SK-MEL-5 (cell line): ENCODE measurements at places on chromosomes 3 and 15. TPM values are rescaled to one million over a fixed set of nuclear protein-coding genes. Genes with fewer than 3 reads are reported as not detected.

DNA sequence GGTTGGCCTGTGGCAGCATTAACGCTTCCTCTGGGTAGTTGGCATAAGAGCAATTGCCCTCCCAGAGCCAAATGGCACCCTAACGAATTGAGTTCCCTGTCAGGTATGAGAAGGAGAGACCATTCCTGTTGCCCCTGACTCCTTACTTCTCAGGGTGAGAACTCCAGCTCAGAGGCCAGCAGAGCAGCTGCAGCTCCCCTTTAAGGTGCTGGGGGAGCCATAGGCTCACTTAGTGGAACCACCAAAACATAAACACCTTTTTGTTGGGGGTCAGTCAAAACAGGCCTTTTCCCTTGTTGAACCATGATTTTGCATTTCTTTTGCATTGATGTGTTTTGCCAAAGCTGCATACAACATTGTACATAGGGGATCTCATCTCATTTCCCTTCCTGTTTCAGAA lies 28.1 kb upstream of the LHFPL4 start:
- DNase-seq = no peak

ACTC1 gene
- not detected in 2 replicates for total RNA-seq

- DNase-seq = peak; percentile 22
These were observed 1.3 kb downstream of the STT3B start for GRCh38 chr3:31534065-31534425.

GRCh38 chr3:56251343-56251945 lies 216.8 kb downstream of the ERC2 start:
- DNase-seq = peak; percentile 66
